ENCODE measurements at places on chromosomes 16 and 17. TPM values are rescaled to one million over a fixed set of nuclear protein-coding genes. Genes with fewer than 3 reads are reported as not detected.

The PRR11 gene
- 1.3 TPM for polyA plus RNA-seq

The ZG16B gene
- polyA plus RNA-seq, result 1.8 TPM

The SLFN13 gene
- 6.4 TPM for polyA plus RNA-seq

The ZNF385C gene
- polyA plus RNA-seq, result 3.0 TPM

The EDC4 gene
- polyA plus RNA-seq, result 37.9 TPM

The CDRT4 gene
- 7.4 TPM for polyA plus RNA-seq

Data from ovary (tissue), 10 donors.